ENCODE measurements at places on chromosomes 2 and 18.

GRCh38 chr2:105338020-105338385 lies 663 bp downstream of the C2orf49 start:
- no peak for DNase-seq

DNA sequence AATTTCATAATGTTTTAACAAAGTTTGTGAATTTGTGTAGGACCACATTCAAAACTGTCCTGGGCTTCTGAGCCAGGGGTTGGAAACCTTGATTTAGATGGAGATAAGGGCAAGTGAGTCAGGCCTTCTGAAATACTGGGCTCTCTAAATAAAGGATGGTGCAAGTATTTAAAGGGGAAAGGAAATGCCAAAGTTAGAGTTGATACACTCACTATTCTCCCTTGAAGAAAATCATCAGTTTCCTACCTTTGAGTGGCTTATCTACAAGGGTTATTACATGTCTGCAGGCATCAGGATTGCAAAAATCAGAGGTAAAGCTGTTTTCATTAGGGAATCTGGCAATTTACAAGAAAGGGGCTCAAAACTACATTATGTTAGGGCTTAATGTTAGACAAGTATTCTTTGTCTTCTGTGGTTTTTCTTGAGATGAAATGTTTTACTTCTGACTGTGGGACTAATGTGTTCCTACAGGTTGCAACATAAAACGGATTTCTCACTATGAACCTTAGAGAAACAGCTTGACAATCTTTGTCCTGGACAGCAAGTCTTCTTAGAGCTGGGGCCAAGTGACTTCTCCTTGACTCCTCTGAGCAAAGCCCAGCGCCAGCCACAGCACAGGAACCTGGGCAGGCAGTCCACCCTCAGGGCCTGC lies 31.1 kb downstream of the RNU4ATAC start:
- DNase-seq: no peak

DNA sequence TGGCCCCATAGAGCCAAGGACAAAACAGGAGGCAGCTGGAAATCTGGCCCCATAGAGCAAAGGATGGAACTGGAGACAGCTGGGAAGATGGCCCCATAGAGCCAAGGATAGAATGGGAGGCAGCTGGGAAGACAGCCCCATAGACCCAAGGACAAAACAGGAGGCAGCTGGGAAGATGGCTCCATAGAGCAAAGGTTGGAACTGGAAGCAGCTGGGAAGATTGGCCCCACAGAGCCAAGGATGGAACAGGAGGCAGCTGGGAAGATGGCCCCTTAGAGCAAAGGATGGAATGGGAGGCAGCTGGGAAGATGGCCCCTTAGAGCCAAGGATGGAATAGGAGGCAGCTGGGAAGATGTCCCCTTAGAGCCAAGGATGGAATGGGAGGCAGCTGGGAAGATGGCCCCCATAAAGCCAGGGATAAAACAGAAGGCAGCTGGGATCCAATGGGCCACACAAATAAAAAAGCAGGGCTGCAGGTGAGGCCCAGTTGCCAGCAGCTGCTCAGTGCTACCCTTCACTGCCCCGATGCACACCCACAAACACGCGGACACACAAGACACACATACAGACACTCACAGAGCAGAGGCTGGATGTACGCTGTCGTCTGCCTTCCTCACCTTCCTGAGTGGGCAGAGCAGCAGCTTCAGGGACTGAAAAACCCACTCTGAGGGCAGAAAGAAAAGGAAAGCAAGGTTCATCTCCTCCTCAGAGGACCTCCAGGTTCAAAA lies 505.4 kb upstream of the MYT1L start:
- no peak for DNase-seq

DNA sequence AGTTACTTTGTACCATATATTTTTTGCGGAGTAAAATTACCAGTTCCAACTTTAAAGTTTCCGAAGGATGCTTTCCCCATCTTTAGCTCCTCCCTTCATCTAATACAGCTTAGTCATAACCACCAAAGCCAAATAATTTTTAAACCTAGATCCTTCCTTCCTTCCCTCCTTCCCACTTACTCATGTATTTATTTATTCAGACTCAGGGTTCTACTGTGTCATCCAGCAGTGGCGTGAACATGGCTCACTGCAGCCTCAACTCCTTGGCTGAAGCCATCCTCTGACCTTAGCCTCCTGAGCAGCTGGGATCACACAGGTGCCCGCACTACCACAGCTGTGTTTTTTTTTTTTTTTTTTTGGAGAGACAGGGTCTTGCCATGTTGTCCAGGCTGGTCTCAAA lies 4.4 kb downstream of the LPIN2 start:
- DNase-seq: no peak

GRCh38 chr2:208406474-208407451 lies at the start of gene PTH2R:
PTH2R (plus strand) TSS chr2:208406792; CDS start chr2:208407044, 252 bp downstream.
- no peak for DNase-seq

GRCh38 chr2:241882091-241882625 lies 12.6 kb downstream of the RTP5 start:
- peak; percentile 48 for DNase-seq

DNA sequence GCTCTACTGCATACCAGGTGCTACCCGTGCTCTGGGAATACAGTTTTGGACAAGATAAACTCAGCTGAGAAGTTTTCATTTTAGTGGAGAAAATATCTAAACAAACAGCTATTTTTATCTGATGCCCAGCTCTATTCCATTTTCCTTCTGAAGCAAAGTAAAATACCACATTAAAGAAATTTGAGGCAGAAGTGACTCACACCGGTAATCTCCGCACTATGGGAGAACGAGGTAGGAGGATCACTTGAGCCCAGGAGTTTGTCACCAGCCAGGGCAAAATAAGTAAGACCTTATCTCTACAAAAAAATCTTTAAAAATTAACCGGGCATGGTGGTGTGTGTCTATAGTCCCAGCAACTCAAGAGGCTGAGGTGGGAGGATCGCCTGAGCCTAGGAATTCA lies 416.2 kb upstream of the LYPD1 start:
- no peak for DNase-seq

DNA sequence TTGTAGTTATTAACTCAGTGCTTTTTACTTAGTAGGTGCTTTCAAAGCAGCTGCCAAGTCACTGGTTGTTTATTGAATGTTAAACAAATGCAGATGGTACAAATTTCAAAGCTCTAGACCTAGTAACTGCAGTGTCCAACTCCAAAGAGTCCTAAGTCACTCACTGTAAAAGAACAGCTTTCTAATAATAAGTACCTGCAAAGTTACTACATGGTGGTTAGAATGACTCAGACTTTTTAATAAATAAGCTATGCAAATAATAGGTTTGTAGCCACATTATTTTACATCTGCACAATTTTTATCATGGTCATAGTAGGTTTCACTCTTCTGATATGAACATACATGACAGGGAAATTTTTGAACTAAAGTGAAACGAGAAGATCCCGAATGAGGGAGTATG lies 1620.4 kb upstream of the CELF4 start:
- no peak for DNase-seq

Measured in stimulated activated CD4-positive, alpha-beta T cell treated with anti-CD3 and anti-CD28 coated beads, Interleukin-1b, Interleukin-23, amount 100 ng/mL, for 1 hour (primary cell).